Naive thymus-derived CD4-positive, alpha-beta T cell (primary cell): ENCODE measurements at places on chromosomes 2 and 18. TPM values are rescaled to one million over a fixed set of nuclear protein-coding genes. Genes with fewer than 3 reads are reported as not detected.

The SPDYA gene
- 9.6 TPM for total RNA-seq

The SPTBN1 gene
- total RNA-seq, result 167 TPM

The ITGB6 gene
- total RNA-seq, result not detected

The TWIST2 gene
- total RNA-seq, result not detected

The ALK gene
- not detected for total RNA-seq
